ENCODE measurements at places on chromosomes 16 and 17. TPM values are rescaled to one million over a fixed set of nuclear protein-coding genes. Genes with fewer than 3 reads are reported as not detected.

DPEP2 gene
- 1.2 TPM for polyA plus RNA-seq

CD300LG gene
- 0.70 TPM for polyA plus RNA-seq

CLEC16A gene
- 27.0 TPM for polyA plus RNA-seq

ALDH3A1 gene
- polyA plus RNA-seq = 1.2 TPM

NPIPB8 gene
- 2.0 TPM for polyA plus RNA-seq

CLEC10A gene
- polyA plus RNA-seq = 0.47 TPM

ADCY9 gene
- polyA plus RNA-seq = 9.5 TPM

MED9 gene
- polyA plus RNA-seq = 19.1 TPM

ATP1B2 gene
- polyA plus RNA-seq = 20.5 TPM

NAGPA gene
- polyA plus RNA-seq = 12.2 TPM

SEZ6L2 gene
- 8.2 TPM for polyA plus RNA-seq

KIF2B gene
- polyA plus RNA-seq = not detected

NUP85 gene
- polyA plus RNA-seq = 84.0 TPM

DNA sequence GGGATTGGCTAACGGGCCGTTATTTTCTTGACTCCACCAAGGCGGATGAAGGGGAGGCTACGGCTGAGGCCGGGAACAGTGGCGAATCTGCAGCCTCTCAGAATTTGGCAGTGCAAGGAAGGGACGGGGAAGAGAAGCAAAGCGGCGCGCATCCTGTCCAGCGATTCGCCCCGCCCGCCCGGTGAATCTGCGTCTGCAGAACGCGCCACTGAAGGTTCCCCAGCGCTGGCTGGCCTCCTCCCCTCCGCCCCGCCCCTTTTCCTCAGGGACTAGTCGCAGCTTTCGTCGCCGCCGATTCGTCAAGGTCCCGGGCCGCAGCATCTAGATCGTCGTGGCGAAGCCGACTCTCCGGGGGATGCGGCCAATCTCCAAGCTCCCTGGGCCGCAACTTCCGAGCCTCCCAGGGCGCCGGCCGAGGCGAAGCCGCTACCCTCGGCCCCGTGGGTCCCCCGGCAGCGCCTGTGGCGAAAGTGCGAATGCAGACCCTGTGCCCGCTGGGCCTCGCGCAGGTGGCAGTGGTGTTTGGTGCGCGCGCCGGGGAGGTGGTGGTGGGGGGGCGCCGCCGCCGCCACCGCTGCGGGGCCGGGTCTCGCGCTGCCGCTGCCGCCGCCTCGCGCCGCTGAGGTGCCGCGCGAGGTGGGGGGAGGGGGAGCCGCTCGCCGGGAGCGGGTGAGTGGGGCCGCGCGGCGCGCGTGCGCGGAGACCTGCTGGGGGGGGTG is at the start of gene SETD1A:
Gene SETD1A (plus strand): TSS at position 299 of the 719 bp plus-strand sequence. CDS start 978 bp downstream, outside the sequence.
- peak; percentile 94 for DNase-seq

DNA sequence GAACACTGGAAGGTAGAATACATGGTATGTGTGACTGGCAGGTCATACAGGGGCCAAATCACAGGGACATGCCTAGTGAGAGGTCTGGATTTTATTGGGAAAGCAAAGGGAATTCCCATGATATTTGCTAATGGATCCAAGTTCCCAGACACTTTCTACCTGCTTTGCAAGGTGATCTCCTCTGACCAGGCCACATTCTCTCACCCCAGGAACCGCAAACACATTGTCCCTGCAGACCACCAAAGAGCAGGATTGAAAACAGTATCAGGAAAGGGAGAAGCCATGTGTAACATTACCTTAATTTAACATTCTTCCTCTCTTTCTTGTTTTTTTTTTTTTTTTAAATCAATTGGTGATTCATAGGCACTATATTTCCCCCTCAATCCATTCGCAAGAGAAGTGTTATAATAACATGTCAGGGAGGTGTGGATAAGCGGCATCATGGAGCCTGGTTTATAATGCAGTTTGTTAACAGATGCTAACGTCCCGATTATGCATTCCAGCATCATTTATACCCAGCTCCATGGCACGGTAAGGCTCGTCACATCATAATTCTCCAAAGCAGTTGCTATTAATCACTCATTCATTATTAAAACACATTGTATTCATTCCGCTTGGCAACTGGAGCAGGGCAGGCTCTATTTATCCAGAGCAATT is 155.1 kb upstream of the CCL2 start:
- no peak for DNase-seq

DNA sequence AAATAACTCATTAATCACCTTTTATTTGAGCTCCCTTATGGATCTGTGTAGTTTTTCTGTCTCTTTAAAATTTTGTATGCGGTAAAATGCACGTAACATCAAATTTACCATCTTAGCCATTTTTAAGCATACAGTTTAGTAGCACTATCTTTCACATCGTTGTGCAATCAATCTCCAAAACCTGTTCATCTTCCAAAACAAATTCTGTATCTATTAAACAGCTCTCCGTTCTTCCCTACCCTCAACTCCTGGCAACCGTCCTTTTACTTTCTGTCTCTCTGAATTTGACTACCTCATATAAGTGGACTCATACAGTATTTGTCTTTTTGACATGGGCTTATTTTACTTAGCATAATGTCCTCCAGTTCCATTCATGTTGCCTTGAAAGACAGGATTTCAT is 100.5 kb downstream of the NF1 start:
- no peak for DNase-seq

GRCh38 chr17:76709077-76709950 is 1.5 kb downstream of the MXRA7 start:
- peak; percentile 83 for DNase-seq

DNA sequence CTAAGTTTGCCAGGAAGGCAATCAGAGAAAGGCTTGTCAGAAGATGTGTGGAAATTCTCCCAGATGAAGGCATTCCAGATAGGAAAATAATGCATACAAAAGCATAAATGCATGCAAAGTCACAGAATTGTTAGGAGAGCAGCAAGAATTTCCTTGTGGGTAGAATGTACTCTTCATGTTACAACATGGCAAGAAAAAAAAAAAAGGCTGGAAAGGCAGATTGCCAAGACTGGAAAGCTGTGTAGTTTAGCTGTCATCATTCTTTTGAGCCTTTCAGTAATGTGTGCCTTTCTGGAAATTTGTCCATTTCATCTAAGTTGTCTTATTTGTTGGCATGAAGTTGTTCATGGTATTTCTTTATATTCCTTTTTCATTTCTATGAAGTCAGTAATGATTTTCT is 71.0 kb upstream of the EFCAB3 start:
- DNase-seq = no peak

DNA sequence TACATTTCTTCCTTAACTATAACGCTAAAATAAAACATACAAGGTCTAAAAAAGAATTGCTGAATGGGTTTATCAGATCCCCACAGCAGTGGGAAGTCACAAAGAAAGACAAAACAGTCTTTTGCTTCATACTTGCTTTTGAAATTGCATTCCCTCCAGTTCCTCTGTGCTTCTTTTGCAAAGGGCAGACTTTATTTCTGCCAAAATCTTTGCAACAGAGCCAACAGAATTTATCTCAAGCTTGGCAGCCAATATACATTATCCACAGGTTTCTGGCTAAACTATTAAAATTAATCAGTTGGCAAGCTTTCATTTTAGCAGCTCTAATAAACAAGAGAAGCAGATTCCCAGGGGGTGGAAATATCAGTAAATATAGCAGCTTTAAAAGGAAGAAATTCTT is 378.9 kb upstream of the CA10 start:
- DNase-seq = no peak

DNA sequence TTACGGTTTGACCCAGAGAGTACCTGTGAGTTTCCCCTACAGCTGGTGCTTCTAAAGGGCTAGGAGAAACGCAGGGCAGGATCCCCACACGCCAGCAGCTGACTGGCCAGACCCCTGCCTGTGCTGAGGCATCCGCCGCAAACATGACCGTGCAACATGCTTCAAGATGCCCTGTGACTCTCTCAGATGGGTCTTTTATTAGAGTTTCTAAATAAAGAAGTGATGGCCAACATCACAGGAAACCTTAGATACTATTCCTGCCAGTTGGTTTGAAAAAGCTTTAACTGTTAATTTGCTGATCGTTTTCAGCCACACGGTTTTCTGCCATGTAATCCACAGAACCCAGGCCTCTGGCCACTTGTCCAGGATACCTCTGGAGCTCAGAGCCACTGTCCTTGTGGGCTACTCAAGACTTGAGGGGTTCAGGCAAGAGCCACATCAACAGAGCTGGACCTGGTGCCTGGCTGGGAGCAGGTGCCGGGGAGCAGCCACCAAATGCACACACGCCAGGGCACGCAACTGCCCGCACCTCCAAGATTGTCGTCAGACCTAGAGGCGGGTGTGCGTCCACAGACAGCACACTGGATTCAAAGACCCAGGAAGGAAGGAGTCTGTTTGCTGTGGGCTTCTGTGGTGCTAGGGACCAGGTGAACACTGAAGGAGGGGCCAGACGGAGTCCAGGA is 118.4 kb downstream of the ZNF778 start:
- DNase-seq = no peak

GRCh38 chr17:41647940-41648410 is 23.6 kb upstream of the KRT17 start:
- DNase-seq = peak; percentile 85

GRCh38 chr17:2421315-2422147 is 20.7 kb upstream of the MNT start:
- no peak for DNase-seq

DNA sequence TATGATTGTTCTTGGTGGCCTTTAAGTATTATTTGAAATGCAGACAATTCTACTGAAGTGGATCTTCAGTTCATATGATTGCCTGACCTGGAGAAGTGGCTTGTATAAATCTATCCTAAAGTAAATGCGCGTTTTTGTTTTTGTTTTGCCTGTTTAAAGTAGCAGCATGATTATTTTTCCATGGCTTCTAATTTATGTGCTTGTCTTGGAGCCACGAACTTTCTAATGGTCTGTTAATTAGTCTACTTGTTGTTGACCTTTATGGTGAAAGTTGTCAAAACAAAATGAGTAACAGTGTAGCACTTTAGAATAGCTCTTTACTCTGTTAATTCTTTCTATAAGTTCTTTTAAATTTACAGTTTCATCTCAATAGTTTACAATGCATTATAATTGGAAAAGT is 1.7 kb downstream of the PRKAR1A start:
- no peak for DNase-seq

GRCh38 chr17:18027280-18027679 is 11.7 kb downstream of the ATPAF2 start:
- no peak for DNase-seq

DNA sequence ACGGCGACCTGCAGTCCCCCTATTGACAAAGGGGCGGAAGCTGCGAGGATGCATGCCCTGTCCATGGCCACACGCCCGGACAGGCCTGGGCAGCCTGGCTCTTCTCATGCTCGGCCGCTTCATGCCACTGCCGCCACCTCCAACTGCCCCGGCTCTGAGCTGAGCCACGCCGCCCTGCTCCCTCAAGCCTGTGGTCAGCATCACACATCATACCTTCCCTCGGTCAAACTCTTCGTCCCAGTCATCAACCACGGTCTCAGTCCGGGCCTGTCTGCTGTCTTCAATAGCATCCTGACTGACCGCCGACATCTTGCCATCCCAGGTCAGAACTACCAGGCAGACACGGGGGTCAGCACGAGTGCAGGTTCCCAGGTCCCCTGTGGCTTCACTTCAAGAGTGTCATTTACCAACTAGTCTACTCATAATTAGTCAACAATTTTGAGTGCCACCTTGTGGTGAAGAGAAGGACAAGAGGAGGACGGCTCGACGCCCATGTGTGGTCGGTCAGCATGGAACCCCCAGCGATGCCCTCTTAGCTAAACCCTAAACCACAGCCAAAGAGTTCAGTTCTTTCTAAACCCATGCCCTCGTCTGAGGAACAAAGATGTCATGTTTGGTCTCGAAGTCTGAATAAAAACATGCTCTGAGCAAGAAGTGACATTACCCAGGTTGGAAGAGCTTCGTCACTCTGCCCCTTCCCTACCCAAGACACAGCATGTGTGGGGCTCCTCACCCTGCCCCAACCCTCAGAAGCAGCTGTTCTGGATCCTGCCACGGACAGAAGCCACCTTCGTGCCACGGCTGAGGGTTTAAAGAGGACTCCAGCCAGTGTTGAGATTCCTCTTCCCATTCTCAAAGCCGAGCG is 16.9 kb upstream of the CYTH1 start:
- no peak for DNase-seq

GRCh38 chr17:50935221-50935995 is 69.3 kb upstream of the TOB1 start:
- no peak for DNase-seq

GRCh38 chr17:55366020-55366481 is 55.6 kb downstream of the MMD start:
- no peak for DNase-seq

- peak; percentile 77 for DNase-seq
Observed at GRCh38 chr16:58487566-58488351, 12.2 kb upstream of the NDRG4 start.

- DNase-seq = no peak
Observed at GRCh38 chr16:81709016-81709900, 69.8 kb upstream of the PLCG2 start.

All from left kidney (tissue), 8 donors.